Activated CD8-positive, alpha-beta memory T cell treated with anti-CD3 and anti-CD28 coated beads, Interleukin-2, amount 10 ng/mL, durations not matched to agents 7 days and 5 days (primary cell): ENCODE measurements at places on chromosomes 16 and 17. TPM values are rescaled to one million over a fixed set of nuclear protein-coding genes. Genes with fewer than 3 reads are reported as not detected.

HS3ST6 gene
- not detected for total RNA-seq

TSPOAP1 gene
- 25.6 TPM for total RNA-seq

NDE1 gene
- total RNA-seq, result 138 TPM

TEKT5 gene
- total RNA-seq, result not detected

ARRB2 gene
- 348 TPM for total RNA-seq

PIEZO1 gene
- total RNA-seq, result 347 TPM

BLMH gene
- 70.5 TPM for total RNA-seq

GP1BA gene
- not detected for total RNA-seq

RGS11 gene
- not detected for total RNA-seq

EVI2B gene
- total RNA-seq, result 49.4 TPM

C1QTNF1 gene
- not detected for total RNA-seq

SMURF2 gene
- total RNA-seq, result 22.1 TPM

PIK3R5 gene
- total RNA-seq, result 48.9 TPM

PRR15L gene
- not detected for total RNA-seq

CDH13 gene
- not detected for total RNA-seq

CDH8 gene
- not detected for total RNA-seq

BRIP1 gene
- total RNA-seq, result 30.6 TPM

TBC1D28 gene
- not detected for total RNA-seq
